ENCODE measurements at places on chromosomes 7 and 10. TPM values are rescaled to one million over a fixed set of nuclear protein-coding genes. Genes with fewer than 3 reads are reported as not detected.

DNA sequence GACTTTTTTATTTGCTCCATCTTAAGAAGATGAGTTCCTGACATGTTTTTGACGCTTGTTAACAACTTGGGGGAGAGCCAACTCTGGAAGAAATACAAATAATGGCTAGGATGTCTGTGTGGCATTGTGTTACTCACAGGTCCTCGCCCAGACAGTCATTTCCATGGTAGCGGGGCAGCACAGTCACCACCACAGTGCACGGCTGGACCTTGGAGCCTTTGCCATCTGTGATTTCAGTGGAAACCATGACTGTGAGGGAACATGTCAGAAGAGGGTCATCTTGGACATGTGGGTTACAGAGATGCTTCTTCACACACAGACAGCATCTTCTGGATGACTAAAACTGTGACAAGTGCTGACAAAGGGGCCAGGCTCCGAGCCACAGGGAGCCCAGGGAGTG, 74.5 kb downstream of the PKD1L1 start:
- no peak for DNase-seq

GPR15LG gene
- polyA plus RNA-seq, result not detected

SPACDR gene
- polyA plus RNA-seq, result 2.0 TPM

- peak; percentile 16 for DNase-seq
Observed at GRCh38 chr7:142438235-142438922, 180.5 kb upstream of the PRSS58 start.

SPDYE16 gene
- 1.7 TPM for polyA plus RNA-seq

CHRM2 gene
- polyA plus RNA-seq, result 0.18 TPM

PRSS37 gene
- polyA plus RNA-seq, result not detected

GNAT3 gene
- polyA plus RNA-seq, result 0.23 TPM

- peak; percentile 57 for DNase-seq
Observed at GRCh38 chr7:124085179-124085578, 52.3 kb upstream of the TMEM229A start.

DNA sequence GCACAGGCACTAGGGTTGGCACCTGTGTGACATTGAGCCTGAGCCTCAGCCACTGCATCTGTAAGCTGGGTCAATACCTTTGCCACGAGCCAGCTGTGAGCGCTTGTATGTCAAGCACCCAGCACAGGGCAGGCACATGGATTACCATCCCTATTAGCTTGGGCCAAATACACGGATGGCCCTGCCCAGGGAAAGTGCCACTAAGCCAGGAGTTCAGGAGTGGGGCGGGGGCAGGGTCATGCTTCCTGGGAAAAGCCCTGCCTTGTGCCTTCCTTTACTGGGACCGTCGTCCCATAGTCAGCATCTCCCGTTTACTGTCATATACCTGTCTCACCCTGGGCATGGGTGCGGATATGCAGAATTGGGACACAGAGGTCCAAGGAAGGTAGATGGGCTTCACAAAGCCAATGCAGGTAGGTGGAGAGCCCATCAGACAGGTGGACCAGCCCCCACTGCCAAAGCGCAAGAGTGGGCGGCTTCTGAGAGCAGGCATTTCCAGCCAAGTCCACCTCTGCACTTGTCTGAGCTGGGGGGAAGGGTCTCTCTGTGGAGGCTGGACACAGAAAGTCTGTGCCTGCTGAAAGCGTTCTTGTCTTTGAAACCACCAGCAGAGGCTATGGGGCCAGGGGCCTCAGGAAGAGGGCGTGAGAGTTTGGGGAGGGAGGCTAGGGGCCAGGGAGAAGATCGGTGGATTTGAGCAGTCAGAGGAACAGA, 72.6 kb downstream of the VWA2 start:
- DNase-seq, result no peak

DNA sequence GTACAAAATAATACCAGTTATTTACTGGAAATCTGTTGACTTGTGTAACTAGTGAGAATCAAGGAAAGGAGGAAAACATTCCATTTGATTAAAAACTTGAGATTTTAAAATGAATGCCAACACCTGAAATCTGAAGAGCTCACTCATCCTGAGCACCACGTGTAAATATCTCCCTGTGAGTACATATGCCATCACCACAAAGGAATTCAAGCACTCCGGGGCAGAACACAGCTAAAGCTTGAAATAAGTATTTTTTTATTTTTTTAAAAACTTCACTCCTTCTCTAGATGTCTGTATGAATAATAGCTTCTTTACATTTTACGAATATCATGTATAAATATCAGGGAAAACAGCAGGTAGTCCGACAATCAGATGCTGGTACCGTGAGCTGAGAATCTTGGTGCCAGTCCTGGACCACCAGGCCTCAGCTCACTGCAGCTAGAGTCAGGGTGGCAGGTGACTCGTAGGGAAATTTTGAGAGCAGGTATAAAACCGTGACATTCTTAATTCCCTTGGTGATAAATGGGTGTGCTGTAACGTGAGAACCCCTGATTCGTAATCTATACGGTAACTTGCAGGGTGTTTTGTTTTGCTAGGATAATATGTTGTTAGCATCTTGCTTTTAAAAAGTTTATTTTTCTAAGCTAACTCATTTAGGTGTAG, 12.7 kb downstream of the LMTK2 start:
- DNase-seq, result no peak

GRCh38 chr7:115009139-115009538, 87.2 kb downstream of the MDFIC start:
- DNase-seq, result peak; percentile 26

DNA sequence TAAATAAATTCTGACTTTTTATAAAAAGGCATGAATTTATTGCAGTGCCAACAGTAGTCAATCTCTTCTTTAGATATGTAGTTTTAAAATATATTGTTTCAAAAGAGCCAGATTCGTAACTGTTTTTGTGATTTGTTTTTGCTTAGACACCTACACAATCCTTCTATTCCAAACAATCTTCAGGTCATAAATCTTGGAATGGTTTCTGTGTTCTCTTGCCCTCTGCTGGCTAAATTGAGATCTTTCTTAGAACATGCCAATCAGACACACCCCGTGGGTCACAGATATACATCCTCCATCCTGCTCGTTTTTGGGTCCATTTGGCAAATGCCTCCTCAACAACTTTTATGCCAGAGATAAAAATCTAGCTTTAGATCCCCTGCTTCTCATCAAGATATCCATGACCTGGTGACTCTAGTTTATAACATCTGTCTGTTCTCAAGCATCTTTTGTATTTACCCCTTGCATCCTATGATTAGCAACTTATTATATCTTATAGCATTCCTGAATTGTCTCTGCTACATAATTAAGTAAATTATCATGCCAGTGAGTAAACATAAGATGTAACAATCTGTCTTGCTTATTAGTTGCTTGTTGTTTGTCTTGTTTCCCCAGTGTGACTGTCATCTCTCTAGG, 35.3 kb upstream of the IFRD1 start:
- peak; percentile 30 for DNase-seq

DNA sequence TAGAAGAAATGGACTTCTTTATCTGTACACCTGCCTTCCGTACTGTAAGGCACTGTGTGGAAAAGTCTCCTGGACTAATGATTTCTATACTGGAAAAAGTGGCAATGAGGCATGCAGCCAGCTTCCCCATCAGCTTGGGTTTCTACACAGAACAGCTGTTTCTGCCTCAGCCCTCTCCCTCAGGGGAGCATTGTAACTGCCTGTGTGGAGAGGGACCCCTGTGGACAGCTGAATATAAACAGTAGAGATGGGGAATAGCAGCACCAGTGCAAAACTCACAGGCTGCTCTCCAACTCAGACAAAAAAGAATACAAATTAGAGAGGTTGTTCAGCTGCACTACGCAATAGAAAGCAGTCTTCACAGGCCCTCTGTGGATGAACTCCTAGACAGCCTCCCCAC, 451.3 kb upstream of the MBL2 start:
- DNase-seq, result peak; percentile 62

SSC4D gene
- polyA plus RNA-seq, result 1.3 TPM

- no peak for DNase-seq
Observed at GRCh38 chr10:130340816-130341215, 204.6 kb downstream of the GLRX3 start.

DNA sequence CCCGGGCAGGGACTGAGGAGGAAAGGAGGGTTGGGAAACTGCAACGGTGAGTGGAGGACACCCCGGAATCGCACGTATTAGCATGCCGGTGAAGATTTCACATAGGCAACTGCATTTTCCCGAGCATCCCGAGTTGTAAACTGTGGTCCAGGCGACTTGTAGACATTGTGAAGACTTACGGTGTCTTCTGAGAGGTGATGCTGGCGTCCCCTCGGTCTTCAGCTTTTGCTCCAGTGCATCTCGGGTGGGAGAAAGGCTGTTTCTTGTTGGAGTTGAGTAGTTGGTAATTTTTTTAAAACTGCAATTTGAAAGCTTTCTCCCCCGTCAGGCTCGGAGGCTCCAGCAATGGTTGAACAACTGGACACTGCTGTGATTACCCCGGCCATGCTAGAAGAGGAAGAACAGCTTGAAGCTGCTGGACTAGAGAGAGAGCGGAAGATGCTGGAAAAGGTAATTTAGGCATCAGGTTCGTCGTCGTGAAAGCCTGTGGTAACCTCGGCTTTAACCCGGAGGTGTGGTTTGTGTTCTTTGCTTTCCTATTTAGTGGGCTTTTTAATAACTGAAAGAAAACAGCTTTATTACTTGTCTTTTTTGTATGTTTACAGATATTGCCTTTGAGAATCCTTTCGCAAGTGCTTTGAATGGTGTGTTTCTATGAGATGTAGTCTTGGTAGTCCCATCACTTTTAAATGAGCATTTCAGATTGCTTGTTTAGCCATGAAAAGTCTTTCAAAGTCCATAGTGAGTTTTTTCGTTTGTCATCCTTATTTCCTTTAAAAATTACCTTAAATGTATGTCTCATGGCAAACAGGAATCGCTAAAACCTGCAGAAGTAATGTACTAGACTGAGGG, 687 bp downstream of the HELLS start:
- DNase-seq, result peak; percentile 44

GRCh38 chr10:72509206-72509799, 116.6 kb downstream of the MICU1 start:
- DNase-seq, result no peak

DRGX gene
- not detected for polyA plus RNA-seq

DNA sequence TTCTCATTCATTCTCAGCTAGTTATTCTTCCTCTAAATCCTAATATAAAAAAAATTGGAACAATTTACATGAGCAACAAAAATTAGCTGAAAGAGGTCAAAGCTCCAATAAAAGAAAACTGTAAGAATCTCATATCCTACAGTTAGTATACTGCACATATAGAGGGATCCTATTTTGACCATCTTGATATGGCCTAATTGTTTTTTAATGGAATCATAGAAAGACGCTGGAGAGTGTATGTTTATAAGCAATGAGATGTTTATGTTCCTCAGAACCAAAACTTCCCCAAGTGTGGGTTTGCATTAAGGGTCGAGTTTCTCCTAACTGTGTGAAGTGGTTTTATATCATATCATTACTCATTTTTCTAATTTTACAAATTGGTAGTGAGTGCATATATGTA, 102.5 kb downstream of the VIM start:
- DNase-seq, result no peak

GRCh38 chr10:122420624-122421007, 33.8 kb upstream of the ARMS2 start:
- no peak for DNase-seq

- no peak for DNase-seq
Observed at GRCh38 chr7:40530292-40530691, 395.5 kb downstream of the SUGCT start.

NCAPG2 gene
- 15.3 TPM for polyA plus RNA-seq

DNA sequence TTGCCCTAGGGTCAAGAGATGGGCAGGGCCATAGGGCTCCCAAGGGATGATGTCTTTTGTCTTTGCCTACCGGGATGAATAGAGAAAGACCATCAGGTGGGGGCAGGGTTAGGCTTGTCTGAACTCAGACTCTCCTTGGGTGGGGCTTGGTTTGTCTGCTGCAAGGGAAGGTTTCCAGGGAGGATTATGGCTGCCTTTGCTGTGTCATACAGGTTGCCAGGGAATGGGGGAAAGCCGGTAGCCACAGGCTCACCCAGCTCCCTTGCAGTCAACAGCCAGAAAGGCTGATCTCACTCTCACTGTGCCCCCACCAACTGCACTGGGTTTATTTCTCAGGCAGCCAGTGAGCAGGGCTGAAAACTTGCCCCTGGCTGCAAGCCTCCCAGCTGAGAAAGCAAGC, 253.2 kb downstream of the POLR1F start:
- DNase-seq, result no peak
